ENCODE measurements at places on chromosomes 3 and 15. TPM values are rescaled to one million over a fixed set of nuclear protein-coding genes. Genes with fewer than 3 reads are reported as not detected.

- DNase-seq = peak; percentile 68
Measured at GRCh38 chr3:12994607-12995388, 78.4 kb downstream of the IQSEC1 start.

DNA sequence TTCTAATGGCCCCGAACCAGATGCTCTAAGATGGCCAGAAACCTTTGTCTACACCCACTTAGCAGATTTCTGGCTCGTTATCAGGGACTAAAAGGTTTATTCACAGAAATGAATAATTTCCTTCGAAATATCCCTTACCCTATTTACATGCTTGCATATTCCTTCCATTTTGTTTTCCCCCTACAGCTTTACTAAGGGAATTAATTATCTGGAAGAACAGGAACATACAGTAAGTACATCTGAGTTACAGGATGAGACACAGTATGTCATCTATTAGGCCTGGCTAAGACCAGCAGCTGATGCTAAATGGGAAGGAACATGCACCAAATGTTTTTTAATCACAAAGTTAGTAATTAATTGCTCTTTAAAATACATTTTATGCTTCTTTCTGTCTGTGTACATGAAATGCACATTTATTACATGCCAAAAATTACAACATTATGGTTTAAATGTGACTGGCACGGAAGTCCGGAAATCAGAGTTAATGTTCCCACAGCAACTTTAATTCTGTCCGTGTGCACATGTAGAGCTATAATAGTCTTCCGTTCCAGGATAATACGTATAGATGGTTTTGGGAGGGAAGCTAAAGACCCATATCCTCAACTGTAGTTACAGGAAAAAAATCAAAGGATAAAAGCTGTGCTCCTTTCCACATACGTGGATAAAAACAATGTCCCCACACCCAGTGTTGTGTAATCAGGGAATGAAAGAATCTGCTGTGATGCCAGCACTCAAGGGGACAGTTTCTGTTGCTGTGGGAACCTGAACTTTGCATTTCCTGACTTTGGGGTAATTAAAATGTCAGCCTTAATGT is 82.0 kb downstream of the TIGIT start:
- DNase-seq = no peak

DNA sequence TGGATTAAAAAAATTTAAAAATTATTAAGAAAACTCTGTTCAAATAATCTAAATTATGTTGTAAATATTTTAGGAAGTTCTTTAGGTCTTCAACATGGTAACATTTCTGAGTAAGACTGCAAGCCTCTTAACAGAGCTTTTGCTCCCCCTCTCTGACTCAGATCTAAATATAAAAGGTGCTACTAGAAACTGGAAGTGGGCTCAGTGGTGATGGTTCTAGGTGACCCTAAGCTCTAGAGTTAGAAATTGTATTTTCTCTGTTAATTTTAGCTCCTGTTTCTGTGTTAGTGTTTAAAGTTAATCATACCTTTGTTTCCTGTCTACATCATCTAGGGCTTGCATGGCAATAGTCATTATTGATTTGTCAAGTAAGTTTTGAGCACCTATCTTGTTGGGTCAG is 159.9 kb upstream of the MEIS2 start:
- no peak for DNase-seq

DPPA2 gene
- not detected for total RNA-seq

FANCD2OS gene
- total RNA-seq = not detected

- peak; percentile 23 for DNase-seq
Measured at GRCh38 chr15:65377105-65377975, 462 bp downstream of the IGDCC3 start.

NDN gene
- total RNA-seq = 23.2 TPM

ARL14 gene
- total RNA-seq = 0.31 TPM

FILIP1L gene
- 7.4 TPM for total RNA-seq

IL17RE gene
- 2.8 TPM for total RNA-seq

ATP13A5 gene
- not detected for total RNA-seq

DNA sequence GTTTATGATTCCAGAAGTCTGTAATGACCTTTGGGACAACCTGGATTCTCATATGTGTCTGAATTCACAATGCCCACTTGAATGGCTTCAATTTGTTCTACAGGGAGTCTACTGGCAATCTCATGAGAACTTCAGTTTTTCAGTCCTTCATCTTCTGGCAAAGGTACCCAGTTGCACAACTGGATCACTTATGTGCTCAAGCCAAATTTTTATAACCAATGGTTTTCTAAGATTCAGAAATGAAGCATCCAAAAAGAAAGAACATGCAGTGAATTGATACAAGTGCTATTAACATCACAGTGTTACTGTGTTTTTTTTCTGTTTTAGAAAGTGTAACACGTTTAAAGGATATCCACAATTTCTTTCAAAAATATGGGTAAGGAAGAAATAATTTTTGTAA is at the start of gene OR5H14:
Gene OR5H14, plus strand, starts transcription at position 301 of the 400 bp plus-strand sequence. CDS start 1,907 bp downstream, outside the sequence.
- DNase-seq = no peak

Measured in mammary epithelial cell (primary cell).